Cardiac fibroblast (primary cell): ENCODE measurements at places on chromosomes 7 and 10.

GRCh38 chr10:111430070-111430469 lies 353.2 kb downstream of the ADRA2A start:
- no peak for DNase-seq

- peak; percentile 96 for DNase-seq
Measured at GRCh38 chr7:48088559-48089045, 463 bp upstream of the UPP1 start.

- no peak for DNase-seq
Measured at GRCh38 chr7:127995881-127996215, 35.4 kb downstream of the LRRC4 start.

DNA sequence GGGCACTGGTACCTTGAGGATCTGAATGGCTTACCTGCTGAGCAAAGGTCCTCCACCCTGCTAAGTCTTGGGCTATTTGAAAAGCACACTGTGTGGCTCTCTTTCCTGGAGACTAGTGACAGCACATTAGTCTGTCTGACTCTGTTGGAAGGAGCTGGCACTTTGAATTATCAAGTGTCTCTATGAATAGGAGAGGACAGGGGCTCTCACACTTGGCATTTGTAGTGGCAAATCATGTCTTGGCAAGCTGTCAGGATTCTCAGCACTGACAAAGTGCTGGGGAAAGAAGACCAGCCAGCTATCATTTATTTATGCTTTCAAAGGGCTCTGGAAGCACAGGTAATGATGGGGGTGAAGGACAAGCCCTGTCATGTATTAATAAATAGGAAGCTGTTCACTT lies 62.8 kb downstream of the MTPN start:
- DNase-seq, result no peak

GRCh38 chr7:147170341-147171012 lies 1053.9 kb downstream of the CNTNAP2 start:
- no peak for DNase-seq

DNA sequence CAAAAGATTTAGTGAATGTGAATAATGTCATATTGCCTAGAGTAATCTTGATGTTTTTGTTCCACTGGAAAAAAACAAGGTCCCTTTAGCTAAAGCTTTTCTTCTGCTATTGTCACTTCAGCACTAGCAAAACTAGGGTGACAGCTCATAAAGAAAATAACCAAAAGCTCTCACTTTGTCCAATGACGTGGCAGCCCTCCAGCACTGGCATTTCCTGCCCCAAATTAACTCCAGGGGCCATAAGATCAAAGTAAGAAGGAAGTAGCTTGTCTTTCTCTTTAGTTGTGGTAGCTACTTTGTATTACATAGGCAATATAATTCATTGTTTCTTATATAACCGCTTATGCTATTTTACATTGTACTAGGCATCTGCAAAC lies 47.3 kb downstream of the LRRN3 start:
- peak; percentile 74 for DNase-seq

DNA sequence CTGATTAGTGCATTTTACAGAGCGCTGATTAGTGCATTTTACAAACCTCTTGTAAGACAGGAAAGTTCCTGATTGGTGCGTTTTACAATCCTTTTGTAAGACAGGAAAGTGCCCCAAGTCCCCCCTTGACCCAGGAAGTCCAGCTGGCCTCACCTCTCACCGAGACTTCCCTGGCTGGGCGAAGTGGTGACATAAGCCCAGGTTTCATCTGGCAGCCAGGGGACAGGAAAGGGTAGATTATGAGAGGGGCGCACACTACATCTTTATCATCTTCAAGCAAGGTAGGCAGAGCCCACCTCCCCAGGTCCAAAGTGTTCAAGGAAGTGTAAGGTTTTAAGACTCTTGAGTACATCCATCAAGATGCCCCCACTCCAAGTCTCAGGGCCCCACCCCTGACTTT lies 5.5 kb upstream of the GDF10 start:
- no peak for DNase-seq

- DNase-seq, result peak; percentile 2
Measured at GRCh38 chr10:27998178-27998953, 513 bp downstream of the ODAD2 start.

GRCh38 chr10:113691381-113691780 lies 11.7 kb downstream of the CASP7 start:
- no peak for DNase-seq

GRCh38 chr7:66183700-66184099 lies 21.4 kb upstream of the TPST1 start:
- DNase-seq, result peak; percentile 78
